ENCODE measurements at places on chromosomes 12 and 14.
A peak's percentile ranks its signal among the peaks of the same experiment; 100 is the strongest.

GRCh38 chr12:109871668-109872314, 8.6 kb downstream of the GLTP start:
- no peak for DNase-seq

GRCh38 chr14:23071244-23071920, 14.1 kb upstream of the CDH24 start:
- DNase-seq, result peak; percentile 90

- peak; percentile 43 for DNase-seq
Observed at GRCh38 chr12:120468325-120468820, 1.2 kb downstream of the SRSF9 start.

DNA sequence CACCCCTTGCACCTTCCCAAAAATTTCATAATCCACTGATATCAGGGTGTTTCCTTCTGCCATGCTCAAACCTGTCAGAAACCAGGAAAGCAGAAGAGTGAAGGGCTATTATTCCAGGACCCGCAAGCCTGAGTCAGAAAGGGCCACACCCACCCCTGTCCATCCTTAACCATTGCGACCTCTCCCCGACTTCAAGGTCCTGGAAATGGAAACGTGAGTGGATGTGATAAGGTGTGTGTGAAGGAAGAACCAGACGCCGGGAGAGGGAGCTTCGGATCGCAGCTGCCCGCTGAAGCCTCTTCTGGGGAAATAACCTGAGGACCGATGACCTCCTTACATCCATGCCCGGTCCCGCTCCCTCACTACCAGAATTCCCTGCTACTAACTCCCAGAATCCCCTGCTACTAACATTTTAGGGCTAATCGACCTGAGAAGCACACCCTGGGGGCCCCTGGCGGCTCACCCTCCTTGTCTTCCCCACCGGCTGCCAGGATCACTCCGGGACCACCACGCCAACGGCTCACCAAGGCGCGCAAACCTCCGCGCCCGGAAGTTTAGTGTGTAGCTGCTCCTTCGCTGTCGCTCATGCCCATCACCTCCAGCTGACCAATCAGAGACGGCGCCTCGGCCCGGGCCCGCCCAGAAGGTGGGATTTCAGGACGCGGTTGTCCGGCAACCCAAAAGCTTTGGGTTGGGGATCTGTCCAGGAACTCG, at the start of gene ACYP1:
Gene ACYP1 (minus strand): TSS at position 534 of the 714 bp plus-strand sequence. CDS start 471 bp downstream, at position 63.
- peak; percentile 96 for DNase-seq

GRCh38 chr12:1691123-1692007, 495 bp downstream of the ADIPOR2 start:
- no peak for DNase-seq
